ENCODE measurements at places on chromosomes 13 and 19. TPM values are rescaled to one million over a fixed set of nuclear protein-coding genes. Genes with fewer than 3 reads are reported as not detected.

DNA sequence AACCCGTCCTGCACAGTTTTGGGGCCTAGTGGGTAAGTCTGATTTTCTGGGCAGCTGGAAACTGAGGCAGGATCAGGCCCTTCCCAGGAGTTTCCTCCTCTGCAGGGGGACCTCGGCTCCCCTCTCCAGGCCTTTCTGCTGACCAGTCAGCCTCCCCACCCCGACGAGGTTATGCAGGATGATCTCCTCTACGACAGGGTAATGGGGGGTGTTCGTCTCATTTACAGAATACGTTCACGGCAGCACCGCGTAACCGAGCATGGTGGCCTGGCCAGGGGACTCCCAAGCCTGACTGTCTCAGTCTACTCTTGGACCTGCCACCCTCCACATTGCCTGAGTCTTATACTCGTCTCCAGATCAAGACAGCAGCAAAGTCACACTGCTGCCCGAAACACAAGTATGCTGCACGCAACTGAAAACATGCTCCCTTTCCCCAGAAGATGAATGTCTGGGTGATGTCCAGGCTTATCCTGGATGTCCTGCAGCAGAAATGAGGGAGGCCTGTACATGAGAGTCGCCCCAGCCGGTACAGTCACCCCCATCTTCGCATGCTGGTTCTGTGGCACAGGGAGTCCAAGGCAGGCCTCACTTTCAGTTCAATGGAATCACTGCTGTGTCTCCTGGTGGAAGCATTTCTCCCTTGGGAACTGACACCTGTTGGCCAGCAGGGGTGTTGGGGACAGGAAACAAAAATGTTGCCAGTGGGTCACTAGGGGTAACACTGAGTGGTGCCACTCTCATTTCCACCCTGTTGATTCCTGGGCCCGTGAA is 120.8 kb downstream of the SOX1 start:
- H3K4me3 ChIP-seq = no peak overlapping the region
- no peaks in the 10 kb centered on the region for H3K4me1 ChIP-seq
- no peaks in the 10 kb centered on the region for H3K27me3 ChIP-seq
- DNase-seq = no peak

Gene RPS16
- 1,698 TPM for total RNA-seq

- H3K27me3 ChIP-seq = no peaks in the 10 kb centered on the region
- no peak overlapping the region for H3K4me3 ChIP-seq
- no peaks in the 10 kb centered on the region for H3K4me1 ChIP-seq
- H3K27ac ChIP-seq = no peak overlapping the region
- no peak for DNase-seq
These were observed 57.2 kb upstream of the ZNRF4 start for GRCh38 chr19:5397804-5398692.

DNA sequence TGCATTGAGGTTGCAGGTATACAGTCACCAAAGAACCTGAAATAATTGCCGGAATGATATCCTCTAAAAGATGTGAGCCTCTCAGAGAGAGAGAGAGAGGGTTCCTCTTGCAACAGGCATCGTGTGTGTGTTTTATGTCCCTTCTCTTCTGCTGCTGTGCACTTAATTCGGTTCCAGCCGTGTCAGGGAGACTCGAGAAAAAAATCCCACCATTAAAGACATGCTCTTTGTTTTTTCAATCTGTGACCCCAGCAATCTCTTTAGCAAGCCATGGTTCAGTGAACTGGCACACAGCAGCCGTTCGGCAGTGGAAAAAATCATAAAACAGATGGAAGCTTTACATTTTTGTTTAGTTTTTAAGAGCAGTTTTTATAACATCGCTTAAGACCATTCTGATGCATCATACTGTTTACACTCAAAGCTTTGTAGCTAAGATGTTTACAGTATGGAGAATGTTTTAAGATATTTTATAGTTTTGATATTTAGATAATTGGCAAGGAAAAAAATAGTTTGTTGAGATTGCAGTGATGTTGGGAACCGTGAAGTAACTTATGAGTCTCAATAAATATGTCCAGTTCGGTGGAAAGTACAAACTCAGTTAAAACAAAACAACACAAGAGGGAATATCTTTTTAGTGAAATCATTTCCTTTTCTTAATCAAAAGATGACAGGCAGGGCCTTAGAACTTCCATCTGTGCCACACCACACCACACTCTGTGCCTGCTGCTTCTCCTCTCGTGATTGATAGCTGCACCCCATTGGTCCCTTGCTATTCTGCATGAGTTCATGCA is 31.2 kb upstream of the ZNF536 start:
- H3K27me3 ChIP-seq = no peaks in the 10 kb centered on the region
- no peak for DNase-seq
- no peaks in the 10 kb centered on the region for H3K4me1 ChIP-seq

GRCh38 chr19:14775869-14776586 is 2.3 kb downstream of the ADGRE2 start:
- no peak for DNase-seq
- H3K36me3 ChIP-seq = no peaks in the 10 kb centered on the region
- no peak overlapping the region for H3K27ac ChIP-seq
- no peaks in the 10 kb centered on the region for H3K27me3 ChIP-seq

Gene TIMM13
- total RNA-seq = 252 TPM

- no peaks in the 10 kb centered on the region for H3K4me1 ChIP-seq
- no peak overlapping the region for H3K4me3 ChIP-seq
- no peak overlapping the region for H3K27ac ChIP-seq
These were observed 9.9 kb downstream of the SERTM1 start for GRCh38 chr13:36683701-36684100.

GRCh38 chr19:30733826-30734550 is 361.8 kb downstream of the ZNF536 start:
- H3K4me1 ChIP-seq = no peaks in the 10 kb centered on the region
- no peak overlapping the region for H3K27ac ChIP-seq
- H3K4me3 ChIP-seq = no peak overlapping the region
- DNase-seq = no peak
- H3K36me3 ChIP-seq = no peaks in the 10 kb centered on the region
- H3K27me3 ChIP-seq = no peaks in the 10 kb centered on the region

DNA sequence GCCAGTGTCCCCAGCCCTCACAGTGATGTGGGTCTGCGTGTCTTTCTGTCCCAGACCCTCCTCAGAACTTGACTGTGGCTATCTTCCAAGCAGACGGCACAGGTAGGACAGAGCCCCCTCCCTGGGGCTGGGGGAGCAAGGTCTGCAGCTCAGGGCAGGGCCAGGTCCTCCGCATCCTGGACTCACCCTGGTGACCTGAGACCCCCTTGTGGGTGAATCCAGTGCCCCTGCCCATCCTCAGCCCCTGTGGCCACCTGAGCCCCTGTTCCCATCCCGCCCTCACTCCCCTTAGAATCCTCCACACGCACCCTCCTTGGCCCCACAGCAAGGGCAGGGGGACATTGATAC is 39.0 kb upstream of the CD33 start:
- no peak overlapping the region for H3K4me3 ChIP-seq
- H3K4me1 ChIP-seq = no peaks in the 10 kb centered on the region
- H3K27ac ChIP-seq = no peak overlapping the region
- no peaks in the 10 kb centered on the region for H3K36me3 ChIP-seq
- DNase-seq = no peak

Gene PCDH20
- total RNA-seq = 7.8 TPM

DNA sequence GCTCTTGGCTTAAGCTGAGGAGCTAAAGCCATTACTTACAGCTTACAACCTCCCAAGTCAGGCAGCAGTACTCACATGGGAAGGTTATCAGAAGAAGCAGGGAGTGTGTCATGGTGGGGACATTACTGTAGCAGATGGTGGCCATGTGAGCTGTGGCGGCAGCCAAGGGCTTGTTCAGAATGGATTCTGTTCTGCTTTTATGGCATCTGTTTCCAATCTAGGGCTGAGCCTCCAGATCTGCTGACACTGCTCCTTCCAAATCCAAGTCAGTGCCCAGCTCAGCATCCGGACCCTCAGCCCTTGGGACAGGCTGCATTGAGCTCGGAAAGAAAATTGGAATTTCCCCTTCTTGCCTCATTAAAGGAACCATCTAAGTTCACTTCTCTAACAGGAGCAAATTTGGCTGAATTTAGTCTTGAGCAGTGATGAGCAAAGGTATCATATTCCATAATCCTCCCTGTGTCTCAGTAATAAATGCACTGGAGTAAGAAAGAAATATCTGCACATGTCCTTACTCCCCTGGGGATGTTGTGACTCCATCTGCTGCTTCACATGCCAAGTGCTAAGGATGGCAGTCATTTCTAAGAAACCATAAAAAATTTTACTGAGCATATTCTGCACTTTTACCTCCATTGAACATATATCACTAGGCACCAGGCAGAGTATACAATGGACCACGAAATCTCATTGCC is 73.9 kb downstream of the KCTD12 start:
- no peak for DNase-seq
- no peaks in the 10 kb centered on the region for H3K27me3 ChIP-seq
- no peak overlapping the region for H3K27ac ChIP-seq
- no peak overlapping the region for H3K4me3 ChIP-seq
- H3K36me3 ChIP-seq = no peaks in the 10 kb centered on the region
- no peaks in the 10 kb centered on the region for H3K4me1 ChIP-seq

GRCh38 chr19:7250951-7251350 is 43.3 kb downstream of the INSR start:
- no peak for DNase-seq

GRCh38 chr13:91529739-91530482 is 131.5 kb downstream of the GPC5 start:
- no peaks in the 10 kb centered on the region for H3K36me3 ChIP-seq
- no peaks in the 10 kb centered on the region for H3K4me1 ChIP-seq
- no peak overlapping the region for H3K27ac ChIP-seq
- H3K4me3 ChIP-seq = no peak overlapping the region
- DNase-seq = no peak

GRCh38 chr19:3413796-3414327 is 47.5 kb downstream of the NFIC start:
- no peak for DNase-seq
- no peaks in the 10 kb centered on the region for H3K36me3 ChIP-seq
- H3K27ac ChIP-seq = no peak overlapping the region
- no peaks in the 10 kb centered on the region for H3K4me1 ChIP-seq
- no peak overlapping the region for H3K4me3 ChIP-seq

DNA sequence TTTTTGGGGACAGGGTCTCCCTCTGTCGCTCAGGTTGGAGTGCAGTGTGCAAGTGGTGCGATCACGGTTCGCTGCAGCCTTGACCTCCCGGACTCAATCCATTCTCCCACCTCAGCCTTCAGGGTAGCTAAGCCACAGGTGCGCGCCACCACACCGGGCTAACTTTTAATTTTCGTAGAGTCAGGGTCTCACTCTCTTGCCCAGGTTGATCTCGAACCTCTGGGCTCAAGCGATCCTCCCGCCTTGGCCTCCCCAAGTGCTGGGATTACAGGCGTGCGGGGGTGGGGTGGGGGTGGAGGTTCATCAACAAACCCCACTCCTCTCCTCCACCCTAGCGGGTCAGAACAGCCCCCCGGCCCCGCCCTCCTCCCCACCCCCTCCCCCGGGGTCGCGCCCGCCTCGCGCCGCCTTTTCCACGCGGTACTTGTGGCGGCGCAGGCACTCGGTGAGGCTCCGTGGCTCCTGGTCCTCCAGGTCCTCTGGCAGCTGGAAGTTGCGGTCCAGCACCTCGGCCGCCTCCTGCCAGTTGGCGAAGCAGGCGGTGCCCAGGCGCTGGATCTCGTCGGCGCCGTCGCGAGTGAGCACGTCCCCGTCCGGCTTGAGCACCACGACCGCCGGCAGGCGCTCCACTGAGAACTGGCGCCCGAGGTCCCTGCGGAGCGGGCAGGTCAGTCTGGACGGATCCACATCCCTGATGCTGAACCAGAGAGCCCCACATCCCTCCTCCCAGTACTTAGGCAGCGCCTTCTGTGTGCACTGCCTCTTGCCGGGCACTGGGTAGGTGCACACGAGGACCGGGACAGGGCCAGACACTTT is 5.2 kb downstream of the NXNL1 start:
- H3K4me1 ChIP-seq = no peaks in the 10 kb centered on the region
- H3K36me3 ChIP-seq = no peaks in the 10 kb centered on the region
- no peak overlapping the region for H3K27ac ChIP-seq
- no peak overlapping the region for H3K4me3 ChIP-seq
- no peak for DNase-seq
- peaks cover 18% of the 10 kb centered on the region for H3K27me3 ChIP-seq

Gene OVOL3
- total RNA-seq = not detected

DNA sequence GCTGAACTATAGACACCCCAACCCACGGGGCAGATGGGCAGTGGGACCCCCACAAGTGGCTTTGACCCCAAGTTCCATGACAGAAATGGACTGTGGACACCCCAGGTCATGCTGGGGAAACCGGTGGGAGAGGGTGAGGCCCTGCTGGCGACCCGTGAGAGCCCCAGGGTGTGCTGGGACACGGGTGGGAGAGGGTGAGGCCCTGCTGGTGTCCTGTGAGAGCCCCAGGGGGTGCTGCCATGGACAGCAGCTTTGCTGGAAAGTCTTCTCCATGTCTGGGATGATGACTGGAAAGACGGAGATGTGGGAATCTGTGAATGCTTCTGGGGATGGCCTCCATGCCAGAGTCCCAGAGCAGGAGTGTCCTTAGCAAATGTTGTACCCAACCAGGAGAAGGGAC is 148.4 kb downstream of the URI1 start:
- DNase-seq = no peak
- H3K27ac ChIP-seq = no peak overlapping the region
- no peaks in the 10 kb centered on the region for H3K27me3 ChIP-seq

Gene ZNF790
- total RNA-seq = 3.1 TPM

Gene TOMM40
- total RNA-seq = 167 TPM

DNA sequence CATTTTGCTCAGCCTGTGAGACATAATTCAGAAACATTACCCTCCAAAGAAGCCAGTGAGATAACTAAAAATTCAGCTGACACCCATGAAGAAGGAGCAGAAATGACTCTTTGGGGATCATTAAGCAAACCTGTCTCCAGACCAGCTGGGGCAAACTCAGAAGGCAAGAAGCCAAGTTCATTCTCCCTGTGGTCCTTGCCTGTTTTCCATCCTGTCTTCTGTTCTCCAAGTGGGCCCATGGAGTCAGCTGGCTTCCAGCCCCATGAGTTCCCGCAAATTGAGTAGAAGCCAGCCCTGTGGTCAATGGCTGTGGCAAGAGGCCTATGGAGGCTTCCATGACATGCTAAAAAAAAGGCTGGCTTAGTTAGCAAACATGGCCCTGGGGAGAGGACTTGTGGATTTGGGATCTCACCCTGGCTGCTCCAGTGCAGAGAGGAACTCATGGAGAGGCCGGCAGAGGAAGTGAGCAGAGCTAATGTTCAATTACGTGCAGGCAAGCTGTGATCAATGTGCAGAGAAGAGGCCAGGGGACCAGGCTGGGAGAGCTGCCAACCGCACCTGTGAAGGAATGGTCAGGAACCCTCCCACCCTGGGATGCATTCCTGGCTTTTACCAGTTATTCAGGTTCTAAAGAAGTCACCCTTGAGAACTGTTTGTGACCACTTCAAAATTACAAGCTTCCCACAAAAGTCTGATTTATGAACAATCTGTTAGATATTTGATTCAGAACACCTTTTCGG is 229.1 kb downstream of the TSHZ3 start:
- no peaks in the 10 kb centered on the region for H3K27me3 ChIP-seq
- no peak overlapping the region for H3K4me3 ChIP-seq
- no peak overlapping the region for H3K27ac ChIP-seq

Gene VSTM1
- total RNA-seq = not detected

Gene MYH14
- total RNA-seq = 506 TPM

- H3K4me1 ChIP-seq = no peaks in the 10 kb centered on the region
- no peaks in the 10 kb centered on the region for H3K36me3 ChIP-seq
- H3K27me3 ChIP-seq = no peaks in the 10 kb centered on the region
These were observed 44.3 kb upstream of the CNMD start for GRCh38 chr13:52783943-52784342.

Measured in colonic mucosa (tissue), 4 donors.